ENCODE measurements at places on chromosomes 12 and 14.

DNA sequence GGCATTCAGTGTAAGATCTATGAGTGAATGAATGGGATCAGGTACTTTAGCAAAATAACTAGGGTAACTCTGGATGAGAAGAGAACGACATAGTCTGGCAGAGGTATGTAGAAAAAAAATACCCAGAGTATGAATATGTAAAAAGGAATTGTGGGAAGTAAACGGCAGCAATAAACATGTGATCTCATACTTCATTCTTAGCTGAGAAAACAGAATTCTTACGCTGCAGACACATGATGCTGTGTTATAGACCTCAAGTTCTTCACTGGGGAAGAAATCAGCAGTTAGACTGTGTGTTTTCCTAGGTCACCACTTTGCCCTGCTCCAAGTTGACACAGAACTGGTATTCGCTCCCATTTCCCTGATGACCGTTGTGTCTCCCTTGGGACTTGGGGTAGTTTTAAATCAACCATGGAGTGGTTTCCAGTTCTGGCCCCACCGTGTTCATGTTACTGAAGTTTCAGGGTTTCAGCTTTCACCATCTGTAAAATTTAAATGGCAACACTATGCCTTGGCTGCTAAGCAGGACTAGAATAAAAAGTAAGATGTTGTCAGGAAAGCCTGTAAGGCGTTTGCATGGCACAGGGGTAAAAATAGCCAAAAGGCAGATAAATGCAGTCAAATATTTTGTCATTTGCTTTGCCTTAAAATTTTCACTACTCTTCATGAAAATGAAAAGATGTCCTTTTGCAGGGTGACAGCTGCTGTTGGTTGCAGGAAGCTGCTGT is 223.7 kb downstream of the PELI2 start:
- no peak for DNase-seq

DNA sequence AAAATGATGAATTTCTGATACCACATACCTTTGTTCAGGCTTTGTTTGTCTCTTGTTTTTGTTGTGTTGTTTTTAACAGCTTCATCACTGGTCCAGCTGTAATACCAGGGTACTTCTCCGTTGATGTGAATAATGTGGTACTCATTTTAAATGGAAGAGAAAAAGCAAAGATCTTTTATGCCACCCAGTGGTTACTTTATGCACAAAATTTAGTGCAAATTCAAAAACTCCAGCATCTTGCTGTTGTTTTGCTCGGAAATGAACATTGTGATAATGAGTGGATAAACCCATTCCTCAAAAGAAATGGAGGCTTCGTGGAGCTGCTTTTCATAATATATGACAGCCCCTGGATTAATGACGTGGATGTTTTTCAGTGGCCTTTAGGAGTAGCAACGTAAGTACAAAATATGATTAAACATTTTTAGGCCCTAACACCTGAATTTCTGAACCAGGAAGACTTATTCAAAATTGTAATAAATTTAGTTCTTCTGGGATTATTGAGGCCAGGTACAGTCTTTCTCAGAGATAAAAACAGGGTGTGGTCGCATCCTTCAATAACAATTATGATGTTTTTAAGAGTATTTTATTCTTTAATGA is 22.4 kb downstream of the RXYLT1 start:
- no peak for DNase-seq

DNA sequence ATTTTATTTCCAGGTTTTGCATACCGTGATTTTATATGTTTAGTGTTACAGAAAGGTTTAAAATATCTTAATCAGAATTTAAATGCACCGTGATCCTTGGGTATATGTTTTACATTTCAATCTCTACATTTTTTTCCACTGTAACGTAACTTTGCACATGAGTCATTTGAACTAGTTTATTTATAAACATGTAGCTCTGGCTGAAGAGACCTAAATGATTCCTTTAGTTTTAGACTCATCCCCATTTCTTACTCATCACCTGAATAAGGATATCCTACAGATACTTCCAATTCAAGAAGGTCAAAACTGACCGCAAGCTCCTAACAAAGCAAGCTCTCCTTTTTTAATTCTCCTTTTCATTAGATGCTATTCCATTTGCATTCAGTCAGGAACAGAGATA is 42.7 kb upstream of the SLC6A15 start:
- no peak for DNase-seq

- DNase-seq = no peak
Measured at GRCh38 chr14:82642425-82642824, 1108.8 kb upstream of the SEL1L start.

- DNase-seq = no peak
Measured at GRCh38 chr12:25135531-25136154, 59.3 kb downstream of the DNAI7 start.

DNA sequence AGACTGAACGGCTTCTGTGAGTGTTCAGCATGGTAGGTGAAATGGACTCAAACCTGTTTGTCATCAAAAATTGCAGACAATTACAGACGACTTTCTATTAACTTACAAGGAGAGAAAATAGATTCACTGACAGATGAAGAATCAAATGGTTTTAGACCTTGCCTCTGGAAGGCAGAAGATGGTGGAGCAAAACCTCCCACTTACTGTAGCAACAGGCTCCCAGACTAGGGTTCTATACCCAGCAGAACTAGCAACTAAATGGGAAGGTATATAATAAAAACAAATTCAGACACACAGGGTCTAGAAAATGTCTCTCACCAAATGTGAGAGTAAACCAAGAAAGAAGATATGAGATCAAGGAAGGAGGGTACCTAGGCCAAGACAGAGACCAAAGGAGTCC is 36.8 kb downstream of the RNF34 start:
- DNase-seq = no peak

GRCh38 chr12:67269633-67270573 is 745 bp downstream of the CAND1 start:
- DNase-seq = peak; percentile 51

GRCh38 chr12:75389706-75390105 is 1.2 kb upstream of the GLIPR1L2 start:
- DNase-seq = no peak

GRCh38 chr12:112844814-112845565 is 53.4 kb downstream of the RPH3A start:
- DNase-seq = no peak

DNA sequence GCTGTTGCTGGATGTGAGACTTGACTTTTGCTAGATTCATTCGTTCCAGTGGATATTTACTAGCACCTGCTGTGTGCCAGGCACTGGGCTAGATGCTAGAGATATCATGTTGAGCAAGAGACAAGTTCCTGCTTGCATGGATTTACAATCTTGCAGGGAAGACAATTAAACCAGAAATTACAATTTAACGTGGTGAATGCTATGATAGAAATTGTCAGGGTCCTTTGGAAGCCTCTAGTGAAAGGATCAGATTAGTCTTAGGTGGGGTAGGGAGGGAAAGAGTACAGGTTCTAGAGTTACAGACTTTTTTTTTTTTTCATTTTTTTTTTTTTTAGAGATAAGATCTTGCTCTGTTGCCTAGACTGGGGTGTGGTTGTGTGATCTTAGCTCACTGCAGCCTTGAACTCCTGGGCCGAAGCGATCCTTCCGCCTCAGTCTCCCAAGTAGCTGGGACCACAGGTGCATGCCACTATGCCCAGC is 36.7 kb downstream of the SPATS2 start:
- no peak for DNase-seq

GRCh38 chr12:123506843-123507236 is 26.7 kb downstream of the RILPL1 start:
- no peak for DNase-seq

DNA sequence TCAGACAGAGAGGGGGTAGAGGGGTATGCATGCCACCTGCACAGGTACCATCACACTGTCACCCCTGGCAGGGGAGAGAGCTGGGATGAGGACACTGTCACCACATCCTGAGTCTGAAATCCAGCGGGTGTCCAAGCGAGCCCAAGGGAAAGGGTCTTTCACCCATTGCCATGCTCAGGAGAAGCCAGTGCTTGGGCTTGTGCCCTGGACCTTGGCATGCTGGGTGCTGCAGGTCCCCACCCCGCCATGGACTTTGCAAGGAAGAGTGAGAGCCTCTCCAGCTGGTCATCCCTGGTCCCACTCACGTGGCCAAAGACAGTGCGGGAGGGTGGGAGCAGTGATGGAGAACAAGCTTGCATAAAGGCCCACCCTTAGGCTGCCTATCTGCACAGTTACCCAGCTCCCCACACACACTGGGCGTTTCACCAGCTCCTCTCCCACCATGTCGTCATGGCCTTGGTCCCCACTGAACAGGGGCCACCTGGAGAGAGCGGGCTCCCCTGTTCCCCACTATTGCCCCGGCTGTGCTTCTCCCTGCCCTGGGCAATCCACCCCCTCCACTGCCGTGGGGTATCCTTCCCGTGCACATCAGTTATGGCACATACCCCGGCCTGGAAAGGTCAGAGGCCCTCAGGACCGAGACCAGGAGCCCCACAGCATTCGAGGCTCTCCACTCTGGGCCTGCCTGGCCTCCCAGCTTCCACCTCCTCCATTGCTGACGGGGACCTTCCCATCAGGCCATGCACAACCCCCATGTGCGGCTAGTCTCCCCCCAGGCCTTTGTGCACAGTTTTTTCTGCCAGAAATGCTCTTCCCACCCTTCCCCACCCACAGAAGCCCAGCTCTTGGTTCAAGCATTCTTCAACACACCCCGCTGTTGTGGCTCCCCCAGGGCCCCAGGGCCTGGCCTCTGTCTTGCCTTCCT is 58.6 kb upstream of the BCL11B start:
- DNase-seq = no peak

GRCh38 chr12:13981990-13982389 is 588 bp upstream of the GRIN2B start:
- no peak for DNase-seq

- DNase-seq = no peak
Measured at GRCh38 chr14:104893435-104894207, 28.6 kb downstream of the CEP170B start.

- DNase-seq = no peak
Measured at GRCh38 chr14:104750056-104750752, 2.7 kb upstream of the SIVA1 start.

DNA sequence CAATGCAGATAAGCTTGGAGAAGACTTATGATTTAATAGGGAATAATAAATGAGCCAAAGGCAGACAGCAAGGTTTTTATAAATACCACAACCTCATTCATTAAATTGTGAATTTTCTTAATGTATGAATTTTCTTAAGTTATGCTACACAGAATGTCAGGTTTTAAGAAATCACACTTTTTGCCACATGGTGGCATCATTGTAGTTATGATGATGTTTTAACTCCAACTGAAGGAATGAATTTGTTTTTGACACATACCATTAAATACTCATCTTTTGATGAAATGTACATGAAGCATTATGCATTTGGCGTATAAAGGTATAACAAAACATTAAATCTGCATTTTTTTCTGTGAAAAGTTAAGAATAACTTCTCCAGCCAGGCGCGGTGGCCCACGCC is 524.1 kb upstream of the FBXO33 start:
- DNase-seq = no peak

DNA sequence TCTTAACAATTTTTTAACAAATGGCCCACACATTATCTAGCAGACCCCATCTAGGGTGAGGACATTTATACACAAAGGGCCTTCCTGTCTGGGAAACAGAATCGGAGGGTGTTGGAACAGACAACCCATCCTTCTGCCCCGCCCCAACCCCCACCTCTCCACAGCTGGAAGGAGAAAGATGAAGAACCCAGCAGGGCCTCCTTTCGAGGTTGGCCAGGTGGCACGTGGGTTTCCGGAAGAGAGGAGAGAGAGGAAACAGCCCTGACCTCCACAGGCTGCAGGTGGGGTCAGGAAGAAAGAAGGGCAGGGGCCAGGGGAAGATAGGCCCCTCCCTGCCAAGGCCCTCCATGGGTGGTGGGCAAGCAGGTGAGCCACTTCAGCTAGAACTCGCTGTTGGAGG is 57.2 kb downstream of the LRRC74A start:
- no peak for DNase-seq

GRCh38 chr14:95164506-95164905 is 7.2 kb upstream of the DICER1 start:
- DNase-seq = no peak

DNA sequence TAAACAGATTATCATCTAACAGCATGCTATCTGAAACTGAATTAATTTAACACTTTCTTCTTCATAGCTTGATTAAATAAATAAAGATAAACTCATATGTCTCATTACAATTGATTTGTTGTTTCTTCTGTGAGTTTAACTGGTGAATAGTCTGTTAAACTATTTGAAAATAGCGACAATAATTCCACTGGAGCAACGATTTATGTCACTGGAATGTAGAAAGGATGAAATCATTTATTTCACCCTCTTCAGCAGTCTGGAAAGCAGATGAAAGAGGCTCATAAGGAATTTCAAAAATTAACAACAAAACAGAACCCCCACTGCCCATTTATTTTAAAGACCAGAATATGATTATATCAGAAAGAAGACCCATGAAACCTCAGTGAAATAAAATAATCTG is 1165.1 kb upstream of the USP15 start:
- no peak for DNase-seq

DNA sequence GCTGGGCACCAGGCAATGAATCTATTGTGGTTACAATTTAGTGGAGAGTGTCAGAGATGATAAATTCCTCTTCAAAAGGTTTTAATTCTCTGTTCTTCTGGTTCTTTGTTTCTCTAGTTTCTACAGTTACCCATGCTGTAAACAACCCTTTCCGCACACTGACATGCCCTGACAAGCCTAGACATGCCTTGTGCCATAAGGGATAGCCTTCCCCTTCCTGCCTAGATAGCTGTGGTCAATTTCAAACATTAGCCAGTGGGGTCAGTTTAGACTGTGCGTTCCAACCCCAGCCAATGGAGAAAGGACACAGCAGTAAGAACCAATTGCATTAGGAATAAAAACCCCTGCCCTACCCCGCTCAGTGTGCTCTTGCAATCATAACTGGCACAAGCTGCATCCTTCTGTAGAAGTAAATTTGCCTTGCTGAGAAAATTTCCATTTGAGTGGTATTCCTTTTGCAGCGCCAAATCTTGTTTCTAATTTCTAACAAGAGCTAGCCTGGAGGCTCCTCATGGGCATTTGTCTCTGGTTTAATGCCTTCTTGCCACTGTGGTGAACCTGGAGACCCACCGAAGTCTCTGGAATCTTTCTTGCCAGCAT is 6.4 kb downstream of the EDDM3A start:
- DNase-seq = no peak

DNA sequence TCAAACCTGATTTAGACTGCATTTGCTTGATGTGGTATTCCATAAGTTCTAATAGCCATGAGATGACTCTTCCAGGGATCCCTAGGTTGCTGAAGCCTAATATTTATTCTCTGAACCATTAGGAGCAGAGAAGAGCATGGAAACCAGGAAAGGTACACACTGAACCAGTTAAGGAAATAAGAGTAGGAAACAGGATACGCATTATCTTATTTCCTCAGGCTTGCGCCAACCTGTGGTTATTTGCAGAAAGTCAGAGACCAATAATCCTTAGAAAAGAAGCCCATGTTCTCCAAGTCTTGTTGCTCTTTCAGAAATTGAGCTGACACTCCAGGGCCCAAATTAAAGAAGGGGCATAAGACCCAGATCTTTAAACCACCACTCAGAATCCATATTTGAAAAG is 41.8 kb upstream of the SMUG1 start:
- DNase-seq = no peak

- no peak for DNase-seq
Measured at GRCh38 chr12:96201272-96202227, 7.4 kb downstream of the ELK3 start.

All from stimulated activated CD4-positive, alpha-beta T cell treated with anti-CD3 and anti-CD28 coated beads, Interleukin-4, amount 100 ng/mL, for 24 hours (primary cell).